ENCODE measurements at places on chromosomes 2 and 18.

- no peak for DNase-seq
Observed at GRCh38 chr2:110106642-110107041, 9.0 kb downstream of the MALL start.

DNA sequence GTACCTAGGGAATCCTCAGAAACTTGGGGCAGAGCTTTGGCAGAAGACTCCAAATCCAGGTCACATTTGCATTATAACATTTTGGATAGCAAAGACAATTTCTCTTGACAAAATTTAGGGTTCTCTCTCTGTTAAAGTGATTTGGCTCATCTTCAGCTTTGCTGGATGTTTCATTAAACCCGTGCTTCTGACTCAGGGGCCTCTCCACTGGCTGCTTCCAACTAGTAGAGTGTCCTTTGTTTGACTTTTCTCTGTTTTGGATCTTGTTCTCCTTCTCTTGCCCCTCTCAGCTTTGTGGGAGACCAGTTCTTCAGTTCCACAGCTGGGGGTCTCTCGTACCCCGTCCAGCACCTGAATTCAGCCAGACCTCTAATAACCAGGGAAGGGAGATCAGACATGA is 145.6 kb downstream of the PLCL1 start:
- no peak for DNase-seq

GRCh38 chr2:86445436-86445835 is 4.3 kb downstream of the KDM3A start:
- DNase-seq: no peak

GRCh38 chr2:88074854-88075292 is 7.2 kb downstream of the SMYD1 start:
- DNase-seq: no peak

GRCh38 chr2:27198627-27199026 is 13.2 kb upstream of the ATRAID start:
- DNase-seq: no peak

DNA sequence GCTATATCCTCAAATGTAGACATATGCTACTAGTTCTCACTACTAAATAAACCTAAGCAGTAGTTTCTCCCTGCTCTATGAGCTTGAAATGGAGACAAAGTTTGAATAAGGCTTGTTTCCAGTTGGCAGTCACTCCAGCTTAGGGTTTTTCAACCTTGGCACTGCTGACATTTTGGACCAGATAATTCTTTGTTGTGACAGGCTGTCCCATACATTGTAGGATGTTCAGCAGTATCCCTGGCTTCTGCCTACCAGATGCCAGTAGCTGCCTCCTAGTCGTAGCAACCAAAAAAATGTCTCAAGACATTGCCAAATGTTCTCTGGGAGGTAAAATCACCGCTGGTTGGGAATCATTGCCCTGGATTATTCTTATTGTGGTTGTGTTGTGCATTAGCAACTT is 182.7 kb upstream of the PARD3B start:
- no peak for DNase-seq

DNA sequence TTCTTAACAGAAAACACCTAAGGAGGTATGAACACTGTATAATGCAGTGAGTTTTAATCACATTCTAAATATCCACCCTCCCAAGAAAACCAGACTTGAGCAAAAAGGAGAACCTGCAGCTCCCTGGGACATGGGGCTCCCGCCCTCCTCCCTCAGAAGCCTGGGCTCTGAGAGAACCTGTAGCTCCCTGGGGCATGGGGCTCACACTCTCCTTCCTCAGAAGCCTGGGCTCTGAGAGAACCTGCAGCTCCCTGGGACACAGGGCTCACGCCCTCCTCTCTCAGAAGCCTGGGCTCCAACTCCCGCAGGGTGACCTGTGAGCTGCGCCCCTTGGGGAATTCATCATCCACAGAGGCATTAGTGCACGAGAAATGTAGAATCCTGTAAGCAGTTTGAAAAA is 222.9 kb downstream of the SNTG2 start:
- DNase-seq: no peak
